Naive thymus-derived CD8-positive, alpha-beta T cell (primary cell): ENCODE measurements at places on chromosomes 12 and 14. TPM values are rescaled to one million over a fixed set of nuclear protein-coding genes. Genes with fewer than 3 reads are reported as not detected.
A peak's percentile ranks its signal among the peaks of the same experiment; 100 is the strongest.

DNA sequence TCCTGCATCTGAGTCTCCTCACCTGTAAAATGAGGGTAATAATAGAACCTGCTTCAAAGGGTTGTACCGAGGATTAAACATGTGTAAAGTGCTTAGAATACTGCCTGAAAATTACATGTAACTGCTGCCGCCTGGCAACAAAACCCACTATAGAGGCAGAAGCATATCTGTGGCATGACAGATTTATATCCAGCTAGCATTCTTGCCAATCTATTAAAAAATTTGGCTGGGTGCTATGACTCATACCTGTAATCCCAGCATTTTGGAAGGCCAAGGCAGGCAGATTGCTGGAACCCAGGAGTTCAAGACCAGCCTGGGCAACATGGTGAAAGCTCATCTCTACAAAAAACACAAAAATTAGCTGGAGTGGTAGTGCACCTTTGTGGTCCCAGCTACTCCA is 16.4 kb upstream of the KSR2 start:
- H3K27ac ChIP-seq = no peak overlapping the region
- no peaks in the 10 kb centered on the region for H3K4me1 ChIP-seq
- DNase-seq = no peak
- peaks cover 4% of the 10 kb centered on the region for H3K36me3 ChIP-seq
- H3K27me3 ChIP-seq = peaks cover 5% of the 10 kb centered on the region

DNA sequence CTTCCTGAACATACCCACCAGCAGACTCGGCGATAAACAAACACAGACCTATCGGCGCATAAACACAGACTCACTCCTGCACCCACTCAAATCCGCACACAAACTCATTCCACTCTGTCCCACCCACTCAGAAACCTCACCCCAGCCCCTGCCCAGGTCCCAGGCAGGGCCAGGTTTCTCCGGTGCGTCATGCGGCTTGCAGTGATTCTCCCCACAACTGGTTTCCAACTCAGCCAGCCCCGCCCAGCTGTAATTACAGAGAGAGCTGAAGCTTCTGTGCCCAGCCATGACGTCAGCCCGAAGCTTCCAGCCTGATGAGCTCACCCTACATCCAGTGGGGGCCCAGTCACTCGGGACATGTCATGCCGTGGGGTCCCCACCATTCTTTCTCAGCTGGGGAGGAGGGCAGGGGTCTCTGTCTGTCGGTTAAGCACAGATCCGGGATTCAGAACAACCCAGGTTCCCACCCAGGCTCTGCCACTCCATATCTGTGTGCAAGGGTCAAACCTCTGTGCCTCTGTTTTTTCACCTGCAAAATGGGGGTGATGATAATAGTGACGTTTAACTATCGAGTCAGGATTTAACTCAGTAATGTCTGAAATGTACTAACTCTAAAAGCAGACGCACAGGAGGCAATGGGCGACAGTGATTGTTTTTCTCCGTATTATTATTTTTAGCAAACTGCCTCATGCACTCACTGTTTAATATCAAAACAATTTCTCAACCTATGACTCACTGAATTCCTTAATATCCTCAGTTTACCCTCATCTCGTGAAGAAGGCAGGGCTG is 2.3 kb upstream of the HSPB8 start:
- H3K27me3 ChIP-seq = peaks cover 10% of the 10 kb centered on the region
- no peak for DNase-seq
- H3K36me3 ChIP-seq = no peaks in the 10 kb centered on the region
- H3K4me3 ChIP-seq = no peak overlapping the region
- no peak overlapping the region for H3K27ac ChIP-seq

PLEKHG7 gene
- polyA plus RNA-seq = not detected

FAM186B gene
- not detected for polyA plus RNA-seq

BDKRB1 gene
- not detected for polyA plus RNA-seq

MTERF2 gene
- 9.3 TPM for polyA plus RNA-seq

DNA sequence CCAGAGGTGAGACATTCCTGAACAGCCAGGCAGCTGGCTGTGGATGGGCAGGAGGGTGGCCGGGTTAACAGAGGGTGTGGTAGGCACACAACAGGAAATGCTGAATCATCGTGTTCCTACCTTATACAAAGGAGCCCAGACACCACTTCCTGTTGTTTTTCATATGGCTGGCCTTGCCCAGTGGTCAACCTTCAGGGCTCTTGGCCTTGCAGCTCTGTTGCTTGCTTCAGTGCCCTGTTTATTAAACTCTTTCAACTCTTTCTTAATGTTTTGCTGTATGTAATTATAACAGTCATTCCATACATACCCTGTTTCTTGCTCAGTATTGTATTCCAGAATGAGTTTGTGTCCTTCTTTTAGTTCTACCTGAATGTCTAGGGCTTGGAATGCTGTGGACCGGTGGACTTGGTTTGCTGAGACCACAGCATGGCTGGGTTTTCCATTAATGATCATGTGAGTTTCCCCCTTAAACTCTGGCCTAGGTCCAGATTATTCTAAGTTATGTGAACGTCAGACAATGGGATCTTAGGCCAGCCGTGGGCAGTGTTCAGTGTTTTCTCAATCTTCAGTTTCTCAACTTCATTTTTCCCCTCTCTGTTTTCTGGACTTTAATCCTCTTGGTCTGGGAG is 11.9 kb downstream of the CFAP54 start:
- no peaks in the 10 kb centered on the region for H3K36me3 ChIP-seq
- peaks cover 21% of the 10 kb centered on the region for H3K4me1 ChIP-seq
- DNase-seq = no peak
- H3K4me3 ChIP-seq = peak overlapping the region; percentile 52
- no peaks in the 10 kb centered on the region for H3K27me3 ChIP-seq

GAPDH gene
- 1,014 TPM for polyA plus RNA-seq

DNA sequence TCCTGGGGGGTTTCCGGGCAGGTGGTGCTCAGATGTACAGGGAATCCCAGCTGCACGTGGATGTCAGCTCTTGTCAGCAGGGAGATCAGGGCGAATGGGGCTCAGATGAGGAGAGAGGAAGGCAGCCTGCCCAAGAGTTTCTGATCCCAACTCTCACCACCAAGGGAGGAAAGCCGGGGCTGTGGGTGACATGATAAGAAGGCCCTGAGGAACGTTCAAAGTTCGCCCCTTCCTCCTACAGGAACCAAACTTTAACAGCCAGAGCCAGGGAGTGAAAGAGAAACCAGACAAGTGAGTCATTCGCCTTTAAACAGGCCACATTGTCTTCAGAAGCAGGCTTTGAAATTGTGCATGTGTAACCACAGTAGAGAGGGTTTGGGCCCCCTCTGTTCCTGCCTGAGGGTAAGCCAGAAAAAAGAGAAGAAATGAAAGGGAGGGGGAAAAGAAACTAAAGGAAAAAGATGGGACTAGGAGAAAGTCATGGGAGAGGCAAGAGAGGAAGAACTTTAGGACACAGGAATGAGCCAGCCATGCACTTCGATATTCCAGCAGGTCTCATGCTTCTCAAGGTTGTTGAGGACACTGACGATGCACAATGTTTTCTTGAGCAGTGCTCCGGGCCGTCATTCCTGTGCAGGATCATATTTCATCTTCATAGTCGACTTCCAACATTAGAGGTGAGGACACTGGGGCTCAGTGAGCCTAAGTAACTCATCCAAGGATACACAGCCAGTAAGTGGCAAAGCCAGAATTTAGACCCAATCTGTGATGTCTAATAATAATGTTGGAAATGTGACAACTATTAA is 691.4 kb upstream of the TBX3 start:
- peak overlapping the region; percentile 7 for H3K27ac ChIP-seq
- DNase-seq = no peak
- H3K36me3 ChIP-seq = no peaks in the 10 kb centered on the region
- H3K27me3 ChIP-seq = peaks cover 9% of the 10 kb centered on the region

GRCh38 chr12:2354151-2354991 is 301.6 kb downstream of the CACNA1C start:
- H3K4me1 ChIP-seq = peaks cover 28% of the 10 kb centered on the region
- H3K27me3 ChIP-seq = peaks cover 18% of the 10 kb centered on the region
- DNase-seq = no peak
- no peaks in the 10 kb centered on the region for H3K36me3 ChIP-seq
- H3K4me3 ChIP-seq = no peak overlapping the region

- H3K4me1 ChIP-seq = no peaks in the 10 kb centered on the region
- H3K27me3 ChIP-seq = peaks cover 32% of the 10 kb centered on the region
- H3K36me3 ChIP-seq = no peaks in the 10 kb centered on the region
Measured at GRCh38 chr14:95686935-95687334, 709 bp downstream of the TCL1B start.

GRCh38 chr12:15404485-15404884 is 82.2 kb downstream of the PTPRO start:
- H3K4me1 ChIP-seq = no peaks in the 10 kb centered on the region
- H3K27ac ChIP-seq = no peak overlapping the region
- no peaks in the 10 kb centered on the region for H3K36me3 ChIP-seq
- no peak overlapping the region for H3K4me3 ChIP-seq

DNA sequence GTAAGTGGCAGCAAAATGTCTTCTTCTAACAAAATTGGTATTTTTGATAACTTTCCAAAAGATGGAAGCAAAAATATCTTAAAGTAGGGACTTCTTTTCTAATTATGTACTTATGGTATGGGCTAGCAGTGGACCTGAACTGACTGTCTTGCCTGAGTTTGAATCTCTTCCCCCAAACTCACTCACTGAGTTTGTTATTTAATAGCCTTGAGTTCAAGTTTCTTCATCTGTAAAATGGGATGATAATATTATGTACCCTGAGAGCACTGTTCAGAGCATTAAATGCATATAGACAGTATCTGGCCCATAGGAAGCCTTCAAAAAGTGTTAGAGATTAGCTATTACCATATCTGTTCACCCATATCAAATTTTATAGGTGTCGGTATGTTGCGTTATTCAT is 210.4 kb upstream of the NUDT4 start:
- no peaks in the 10 kb centered on the region for H3K36me3 ChIP-seq
- no peak for DNase-seq
- peaks cover 11% of the 10 kb centered on the region for H3K27me3 ChIP-seq

TRIM9 gene
- 0.10 TPM for polyA plus RNA-seq

HRK gene
- polyA plus RNA-seq = not detected

- no peak for DNase-seq
- no peak overlapping the region for H3K27ac ChIP-seq
- H3K4me3 ChIP-seq = no peak overlapping the region
- H3K36me3 ChIP-seq = no peaks in the 10 kb centered on the region
- no peaks in the 10 kb centered on the region for H3K4me1 ChIP-seq
Measured at GRCh38 chr14:53861781-53862180, 94.8 kb downstream of the BMP4 start.

DNA sequence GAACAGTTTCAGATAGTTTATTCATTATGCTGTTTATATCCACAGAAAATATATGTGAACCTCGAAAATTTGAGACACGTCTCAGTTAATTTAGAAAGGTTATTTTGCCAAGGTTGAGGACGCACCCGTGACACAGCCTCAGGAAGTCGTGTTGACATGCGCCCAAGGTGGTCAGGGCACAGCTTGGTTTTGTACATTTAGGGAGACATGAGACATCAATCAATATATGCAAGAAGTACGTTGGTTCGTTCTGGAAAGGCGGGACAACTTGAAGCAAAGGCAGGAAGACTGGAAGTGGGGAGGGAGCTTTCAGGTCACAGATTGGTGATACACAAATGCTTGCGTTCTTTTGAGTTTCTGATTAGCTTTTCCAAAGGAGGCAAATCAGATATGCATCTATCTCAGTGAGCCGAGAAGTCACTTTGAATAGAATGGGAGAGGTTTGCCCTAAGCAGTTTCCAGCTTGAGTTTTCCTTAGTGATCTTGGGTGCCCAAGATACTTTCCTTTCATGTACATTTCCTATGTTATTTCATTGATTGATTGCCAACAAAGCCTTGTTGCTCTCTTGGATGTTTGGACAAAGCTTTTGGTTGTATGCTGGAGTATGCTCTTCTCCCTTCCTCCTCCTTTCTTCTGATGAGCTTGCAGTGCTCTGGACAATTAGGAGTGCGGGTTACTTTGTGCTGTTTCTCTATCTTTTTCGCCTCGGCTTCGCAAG is 3.2 kb downstream of the SNAPC1 start:
- no peak overlapping the region for H3K27ac ChIP-seq
- H3K36me3 ChIP-seq = no peaks in the 10 kb centered on the region
- H3K27me3 ChIP-seq = no peaks in the 10 kb centered on the region
- DNase-seq = no peak

- H3K27me3 ChIP-seq = no peaks in the 10 kb centered on the region
- peak; percentile 1 for DNase-seq
Measured at GRCh38 chr12:132152953-132153352, 8.7 kb downstream of the NOC4L start.

GLT1D1 gene
- not detected for polyA plus RNA-seq

HEBP1 gene
- 25.8 TPM for polyA plus RNA-seq
